ENCODE measurements at places on chromosomes 11 and 22. TPM values are rescaled to one million over a fixed set of nuclear protein-coding genes. Genes with fewer than 3 reads are reported as not detected.

DNA sequence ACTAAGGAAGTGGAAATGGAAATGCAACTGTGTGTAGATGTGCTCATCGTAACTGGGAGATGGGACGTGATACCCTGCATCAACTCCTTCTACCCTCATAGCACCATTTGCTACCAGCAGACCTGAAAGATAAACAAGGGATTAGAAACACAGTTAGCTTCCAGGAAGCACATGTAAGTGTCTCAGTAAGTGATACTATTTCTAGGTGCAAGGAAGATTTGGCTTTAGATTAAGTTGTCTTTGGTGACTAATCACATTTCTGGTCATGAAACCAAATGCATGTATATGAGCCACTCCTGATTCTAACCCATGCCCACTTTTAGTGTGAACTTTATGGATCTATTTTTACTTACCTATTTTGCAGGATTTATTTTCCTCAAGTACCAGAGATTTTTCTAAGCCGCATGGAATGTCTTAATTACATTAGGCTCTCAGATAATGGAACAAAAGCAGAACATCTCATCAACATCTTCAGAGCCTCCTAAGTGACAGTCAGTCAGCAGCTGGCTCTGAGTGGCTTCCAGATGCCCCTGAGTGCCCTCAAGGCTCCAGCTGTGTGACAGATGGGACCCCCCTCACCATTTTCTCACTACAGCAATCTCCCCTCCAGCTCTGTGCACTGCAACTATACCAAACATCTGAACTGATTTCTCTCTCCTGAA is 21.2 kb downstream of the SLC5A12 start:
- no peak for DNase-seq

DNA sequence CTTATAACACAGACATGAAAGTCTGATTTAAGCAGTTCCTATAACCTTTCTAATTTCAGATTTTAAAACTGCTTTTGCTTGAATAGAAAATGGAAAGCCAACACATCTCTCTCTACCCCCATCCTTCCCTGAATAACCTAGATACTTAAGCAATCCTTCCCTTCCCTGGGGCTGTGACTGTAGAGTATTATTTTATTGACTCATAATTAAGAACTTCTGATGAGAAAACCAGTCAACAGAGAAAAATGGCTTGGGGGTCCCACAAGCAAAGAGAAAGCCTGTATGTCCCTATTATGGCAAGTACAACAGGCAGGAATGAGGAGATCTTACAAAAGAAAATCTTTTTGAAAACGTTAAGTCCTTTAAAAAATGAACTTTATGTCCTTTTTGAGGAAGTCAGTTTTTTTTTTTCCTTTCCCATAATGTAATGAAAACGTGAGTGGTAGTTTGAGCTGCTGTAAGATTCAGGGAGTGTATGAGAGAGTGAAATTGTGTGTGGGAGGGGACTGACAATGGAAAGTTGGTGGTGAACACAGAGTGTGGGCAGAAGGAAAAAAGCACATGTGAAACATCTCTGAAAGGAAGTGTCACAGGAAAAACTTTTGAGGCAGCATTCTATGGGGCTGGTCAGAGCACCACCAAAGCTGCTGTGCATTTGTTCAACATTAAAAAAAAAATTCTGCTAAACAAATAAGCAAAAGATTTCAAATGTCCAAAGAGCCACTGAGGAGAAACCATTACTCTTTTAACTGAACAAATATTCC is 154.6 kb downstream of the MAML2 start:
- no peak for DNase-seq

DNA sequence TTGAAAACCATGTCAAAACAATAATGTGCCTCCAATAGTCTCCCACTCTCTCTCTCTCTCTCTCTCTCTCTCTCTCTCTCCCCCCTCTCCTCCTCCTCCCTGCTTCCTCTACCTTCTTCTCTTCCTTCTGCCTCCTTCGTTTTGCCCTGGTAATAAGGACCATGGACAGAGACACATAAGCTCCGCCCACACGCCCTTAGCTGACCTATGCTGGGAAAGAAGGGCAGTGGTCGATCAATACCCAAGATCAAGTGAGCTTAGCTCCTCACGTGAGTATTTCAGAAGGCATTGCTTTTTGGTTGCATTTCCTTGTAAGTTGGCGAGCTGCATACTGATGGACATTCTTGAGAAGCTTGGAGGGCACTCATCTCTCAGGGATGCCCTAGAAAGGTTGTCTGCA is 194.8 kb downstream of the MIAT start:
- no peak for DNase-seq

- DNase-seq = peak; percentile 96
Observed at GRCh38 chr11:57335343-57336110, at the start of gene SSRP1. TSS of gene SSRP1 (minus strand) at chr11:57335892. CDS start at chr11:57335121, 771 bp downstream.

DNA sequence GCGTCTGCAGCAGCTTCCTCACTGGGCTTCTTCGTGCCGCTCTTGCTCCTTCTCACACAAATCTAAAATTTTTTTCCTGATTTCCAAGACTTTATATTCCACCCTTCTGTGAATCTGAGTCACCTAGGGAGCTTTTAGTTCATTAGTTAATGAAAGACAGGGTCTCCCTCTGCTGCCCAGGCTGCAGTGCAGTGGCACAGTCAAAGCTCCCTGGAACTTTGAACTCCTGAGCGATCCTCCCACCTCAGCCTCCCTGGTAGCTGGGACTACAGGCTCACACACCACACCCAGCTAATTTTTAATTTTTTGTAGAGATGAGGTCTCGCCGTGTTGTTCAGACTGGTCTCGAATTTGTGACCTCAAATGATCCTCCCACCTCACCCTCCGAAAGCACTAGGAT is 116.9 kb downstream of the ATXN10 start:
- no peak for DNase-seq

DNA sequence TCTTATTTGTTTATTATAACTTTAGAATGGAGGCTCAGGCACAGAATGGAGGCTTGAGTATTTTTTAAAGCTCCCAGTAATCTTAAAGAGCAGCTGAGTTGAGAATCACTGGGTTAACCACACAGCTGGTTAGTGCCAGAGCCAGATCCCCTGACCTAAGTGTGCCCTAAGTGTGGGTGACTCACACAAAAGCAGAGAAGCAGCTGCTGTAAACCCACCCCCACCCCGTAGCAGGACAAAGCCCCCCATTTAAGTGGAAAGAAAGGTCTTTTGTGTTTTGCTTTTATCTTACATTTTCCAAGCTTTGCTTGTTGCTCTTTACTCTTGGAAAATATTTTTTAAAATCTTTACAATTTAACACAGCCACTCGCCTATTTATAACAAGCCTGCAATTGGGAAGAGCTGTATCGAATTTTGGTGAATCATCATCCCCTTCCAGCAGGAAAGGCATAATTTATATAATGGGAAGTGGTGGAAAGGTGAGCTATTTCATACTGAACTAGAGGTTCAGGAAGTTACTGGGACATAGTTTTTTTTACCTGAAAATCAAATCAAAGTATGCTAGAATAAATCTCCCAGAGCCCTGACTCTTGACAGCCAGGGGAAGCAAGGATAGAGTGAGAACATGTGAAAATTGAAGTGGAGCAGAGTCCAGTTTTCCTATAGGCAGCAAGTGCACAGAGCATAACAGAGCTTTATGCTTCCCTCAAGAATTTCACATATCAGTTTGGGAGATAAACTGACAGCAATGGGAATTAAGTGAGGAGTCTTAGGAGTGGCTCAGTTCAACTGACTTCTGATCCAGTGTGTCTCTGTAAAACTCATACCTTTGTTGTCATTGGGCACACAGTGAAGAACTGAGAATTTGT is 405.7 kb downstream of the AASDHPPT start:
- no peak for DNase-seq

DNA sequence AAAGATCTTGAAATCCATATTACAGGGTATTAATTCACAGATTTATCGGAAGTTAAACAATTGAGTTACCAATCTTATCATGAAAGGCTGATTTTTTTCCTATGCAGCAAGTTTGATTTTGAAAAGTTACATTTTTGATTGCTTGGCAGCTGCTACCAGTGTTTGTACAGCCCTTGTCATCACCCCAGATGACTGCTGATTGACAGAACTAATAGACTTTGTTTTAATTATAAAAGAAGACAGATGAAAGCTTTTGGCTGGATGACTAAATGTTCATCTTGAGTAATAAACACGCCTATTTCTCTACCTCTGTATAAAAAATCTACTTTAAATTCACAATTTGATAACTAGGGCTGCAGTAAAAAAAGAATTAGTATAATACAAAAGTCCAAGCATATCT is 259.7 kb downstream of the TTC28 start:
- no peak for DNase-seq

Gene HMGXB4
- 3.7 TPM for polyA plus RNA-seq

Gene AP1B1
- polyA plus RNA-seq = 50.5 TPM

Gene CRYBB3
- polyA plus RNA-seq = 5.3 TPM

Gene OR52I1
- not detected for polyA plus RNA-seq

All from kidney (tissue), 22 donors.